ENCODE measurements at places on chromosomes 5 and 9. TPM values are rescaled to one million over a fixed set of nuclear protein-coding genes. Genes with fewer than 3 reads are reported as not detected.

MTREX gene
- 29.4 TPM for total RNA-seq

SLIT3 gene
- 16.4 TPM for total RNA-seq

TMEM215 gene
- not detected for total RNA-seq

SLC25A48 gene
- total RNA-seq = 0.24 TPM

SPATA31D4 gene
- total RNA-seq = not detected

SPINK4 gene
- not detected for total RNA-seq

ZNF618 gene
- 8.9 TPM for total RNA-seq

TIMD4 gene
- total RNA-seq = 1.4 TPM

PCSK5 gene
- total RNA-seq = 1.5 TPM

DNAH5 gene
- 2.2 TPM for total RNA-seq

IL17B gene
- 0.18 TPM for total RNA-seq

CDH9 gene
- total RNA-seq = not detected

CYSRT1 gene
- 4.6 TPM for total RNA-seq

NPR3 gene
- total RNA-seq = 15.3 TPM
